NCI-H82 (cell line): ENCODE measurements at places on chromosomes 5 and 9.

GRCh38 chr9:6855860-6856259, 98.1 kb downstream of the KDM4C start:
- DNase-seq: no peak

DNA sequence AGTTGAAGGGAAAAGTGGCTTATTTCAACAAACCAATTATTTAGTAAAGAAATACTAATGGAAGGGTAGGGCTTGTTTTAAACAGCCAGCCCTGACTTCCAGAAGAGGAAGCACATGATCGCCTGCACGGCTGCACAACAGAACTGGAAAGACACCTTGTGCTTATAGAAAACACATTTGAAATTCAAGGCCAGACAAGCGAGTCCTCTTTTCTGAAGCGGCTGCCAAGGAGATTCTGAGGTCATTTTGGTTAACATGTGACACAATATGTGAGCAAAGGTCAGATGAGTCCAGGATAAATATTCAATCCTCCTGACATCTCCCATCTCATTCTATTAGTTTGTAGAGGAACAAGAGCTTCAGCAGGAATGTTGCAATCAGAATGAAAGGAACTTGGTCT, 461.4 kb upstream of the ST8SIA4 start:
- DNase-seq: no peak

- no peak for DNase-seq
Observed at GRCh38 chr5:157280927-157281326, 15.0 kb downstream of the CYFIP2 start.

DNA sequence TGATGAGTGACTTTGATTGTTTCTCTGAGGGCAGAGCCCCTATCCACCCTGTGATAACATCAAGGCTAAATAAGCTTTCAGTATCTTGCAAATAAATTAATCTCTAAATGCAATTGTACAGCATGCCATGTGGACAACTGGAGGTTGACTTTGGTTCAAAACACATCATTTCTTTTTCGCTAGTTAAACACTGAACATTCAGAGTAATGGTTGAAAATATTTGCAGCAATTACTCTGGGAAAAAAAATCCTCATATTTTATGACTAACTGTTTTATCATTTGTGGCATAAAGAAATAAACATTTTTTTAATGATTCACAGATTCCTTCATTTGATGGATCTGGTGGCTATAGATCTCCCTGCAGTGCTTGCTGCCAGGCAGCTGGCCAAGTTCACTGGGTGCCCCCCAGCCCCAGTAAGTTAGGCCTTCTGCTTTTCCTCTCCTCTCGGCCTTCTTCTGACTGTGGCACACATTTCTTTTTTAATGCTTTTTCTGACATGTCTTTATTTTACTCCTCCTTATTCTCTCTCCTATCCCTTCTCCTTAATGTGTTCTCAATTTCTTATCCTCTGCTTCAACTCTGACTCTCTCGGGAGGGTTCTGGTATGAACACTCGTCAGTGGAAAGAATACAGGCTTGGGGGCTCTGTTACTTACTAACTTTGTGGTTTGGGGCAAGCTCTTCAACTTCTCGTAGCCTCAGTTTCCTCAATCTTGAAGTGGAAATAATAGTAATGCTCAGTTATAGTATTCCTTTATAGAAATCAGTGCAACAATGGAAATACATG, 69.6 kb downstream of the ADAMTSL1 start:
- DNase-seq: no peak

GRCh38 chr9:10236161-10236560, 376.6 kb downstream of the PTPRD start:
- DNase-seq: no peak

DNA sequence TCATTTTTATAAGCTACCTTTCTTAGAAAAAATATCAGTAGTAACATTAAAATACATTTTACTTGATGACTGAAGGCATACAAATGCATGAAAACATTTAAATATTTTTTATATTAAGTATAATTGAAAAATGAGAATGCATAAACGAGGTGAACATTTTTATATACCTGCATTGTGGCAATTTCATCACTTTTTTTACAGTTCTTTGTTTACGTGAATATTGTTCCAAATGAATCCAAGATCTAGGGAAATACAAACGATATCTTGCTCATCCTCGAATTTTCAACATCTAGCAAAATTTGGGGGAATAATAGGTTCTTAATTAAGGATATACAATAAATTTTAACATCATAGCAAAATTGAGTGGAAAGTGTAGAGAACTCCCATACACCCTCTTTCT, 45.5 kb upstream of the ALDH1A1 start:
- no peak for DNase-seq

- DNase-seq: no peak
Observed at GRCh38 chr5:6703806-6704205, 9.4 kb upstream of the TENT4A start.

DNA sequence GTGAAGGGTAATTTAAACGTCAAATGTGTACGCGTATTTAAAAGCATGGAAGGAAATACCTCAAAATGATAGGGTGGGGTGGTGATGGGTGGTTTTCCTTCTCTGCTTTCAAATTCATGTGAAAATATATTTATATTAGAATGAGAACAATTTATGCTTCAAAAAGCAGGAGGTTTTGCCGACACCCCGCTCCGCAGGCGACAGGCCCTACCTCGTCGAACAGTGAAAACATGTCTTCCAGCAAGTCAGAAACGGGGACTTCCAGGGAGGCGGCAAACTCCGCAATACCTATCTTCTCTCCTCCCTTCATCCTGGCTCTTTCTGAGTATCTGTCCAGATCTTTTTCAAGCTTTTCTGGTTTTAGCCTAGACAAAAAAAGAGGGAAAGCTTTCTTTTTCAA, 28.5 kb upstream of the SLC6A3 start:
- DNase-seq: no peak

DNA sequence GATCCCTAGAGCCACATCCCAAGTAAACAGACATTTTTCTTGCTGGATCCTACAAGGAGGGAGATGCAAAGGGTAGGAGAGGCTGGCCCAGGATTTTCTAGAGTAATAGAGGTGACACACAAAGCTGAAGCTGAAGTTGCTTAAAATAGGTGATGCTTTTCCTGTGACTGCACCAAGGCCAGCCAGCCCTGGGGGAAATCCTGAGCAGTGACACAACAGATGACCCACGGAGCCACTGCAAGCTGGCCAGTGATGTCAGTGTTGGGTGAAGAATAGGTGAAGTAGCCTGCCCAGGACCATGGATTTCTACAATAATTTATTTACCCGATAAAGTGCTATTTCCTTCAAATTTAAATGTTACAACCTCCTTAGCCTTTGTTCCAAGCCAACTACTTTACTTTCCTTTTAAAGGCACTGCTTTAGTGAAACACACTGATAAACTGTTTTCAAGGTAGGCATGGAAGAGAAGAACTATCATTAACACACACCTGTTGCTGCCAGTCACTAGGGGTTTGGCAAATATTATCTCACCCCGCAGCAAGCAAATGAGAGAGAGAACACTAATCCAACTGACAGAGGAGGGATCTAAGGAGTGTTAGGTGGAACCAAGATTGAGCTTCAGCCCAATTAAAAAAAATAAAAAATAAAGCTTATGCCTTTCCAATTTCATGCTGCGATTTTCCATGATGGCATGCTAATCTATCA, 123.5 kb downstream of the CTNND2 start:
- no peak for DNase-seq

GRCh38 chr9:76772686-76773445, 8.6 kb downstream of the PCA3 start:
- no peak for DNase-seq

DNA sequence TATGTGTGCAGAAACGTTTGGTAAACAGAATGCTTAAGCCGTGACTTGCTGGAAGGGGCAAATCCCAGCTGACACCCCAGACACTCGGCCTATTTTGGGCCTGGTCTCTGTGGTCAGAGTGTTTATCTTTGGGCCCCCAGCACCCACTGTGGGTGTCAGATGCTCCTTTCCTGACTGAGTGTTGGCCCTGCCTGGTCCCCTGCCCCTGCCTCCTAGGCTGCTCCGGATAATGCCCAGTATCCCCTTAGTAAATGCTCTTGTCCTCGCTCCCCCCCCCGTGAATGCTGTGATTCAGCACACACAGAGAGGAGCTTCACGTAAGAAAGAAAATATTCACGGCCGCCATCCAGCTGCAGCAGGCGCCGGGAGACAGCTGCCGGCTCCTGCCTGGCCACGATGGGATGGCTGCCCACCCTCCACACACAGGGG, 11.3 kb upstream of the ANGPTL2 start:
- peak; percentile 30 for DNase-seq
